ENCODE measurements at places on chromosomes 4 and X.
A peak's percentile ranks its signal among the peaks of the same experiment; 100 is the strongest.

DNA sequence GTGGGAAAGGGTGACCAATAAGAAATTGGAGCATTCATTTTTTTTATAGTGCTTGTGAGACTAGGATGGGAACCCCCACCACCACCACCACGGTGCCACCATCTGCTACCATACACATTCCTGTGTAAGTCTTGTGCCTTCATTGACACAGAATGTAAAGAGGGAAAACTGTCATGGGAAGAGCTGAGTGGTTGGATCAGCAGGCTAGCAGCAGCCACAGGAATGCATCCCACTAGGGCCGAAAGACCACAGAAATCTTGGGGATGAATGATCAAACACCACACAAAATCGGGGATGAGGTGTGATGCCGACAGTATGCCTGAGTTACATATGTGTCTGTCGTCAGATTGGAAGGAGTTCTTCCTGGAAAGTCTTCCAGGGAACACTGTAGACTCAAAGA, 69.2 kb downstream of the SRPX start:
- peak; percentile 14 for DNase-seq

DNA sequence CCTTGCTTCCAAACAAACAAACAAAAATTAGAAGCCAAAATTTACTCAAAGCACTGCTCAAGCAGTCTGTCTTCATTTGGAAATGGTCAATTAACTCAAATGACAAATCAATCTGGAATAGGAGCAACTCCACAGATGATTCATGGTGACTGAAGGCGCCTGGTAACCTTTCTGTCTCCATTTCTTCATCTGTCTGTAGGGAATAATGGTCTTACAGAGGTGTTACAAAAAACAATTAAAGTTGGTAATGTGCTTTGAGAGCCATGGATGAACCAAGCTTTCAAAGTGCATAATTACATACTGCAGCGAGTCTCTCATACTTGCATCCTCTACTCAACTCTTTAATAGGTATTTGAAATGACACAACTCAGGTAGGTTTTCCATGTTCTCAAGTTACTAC, 38.3 kb upstream of the STAG2 start:
- no peak for DNase-seq

- no peak for DNase-seq
Observed at GRCh38 chrX:139596068-139596467, 65.5 kb downstream of the F9 start.

- DNase-seq: no peak
Observed at GRCh38 chr4:59698041-59698440, 1502.1 kb upstream of the ADGRL3 start.

DNA sequence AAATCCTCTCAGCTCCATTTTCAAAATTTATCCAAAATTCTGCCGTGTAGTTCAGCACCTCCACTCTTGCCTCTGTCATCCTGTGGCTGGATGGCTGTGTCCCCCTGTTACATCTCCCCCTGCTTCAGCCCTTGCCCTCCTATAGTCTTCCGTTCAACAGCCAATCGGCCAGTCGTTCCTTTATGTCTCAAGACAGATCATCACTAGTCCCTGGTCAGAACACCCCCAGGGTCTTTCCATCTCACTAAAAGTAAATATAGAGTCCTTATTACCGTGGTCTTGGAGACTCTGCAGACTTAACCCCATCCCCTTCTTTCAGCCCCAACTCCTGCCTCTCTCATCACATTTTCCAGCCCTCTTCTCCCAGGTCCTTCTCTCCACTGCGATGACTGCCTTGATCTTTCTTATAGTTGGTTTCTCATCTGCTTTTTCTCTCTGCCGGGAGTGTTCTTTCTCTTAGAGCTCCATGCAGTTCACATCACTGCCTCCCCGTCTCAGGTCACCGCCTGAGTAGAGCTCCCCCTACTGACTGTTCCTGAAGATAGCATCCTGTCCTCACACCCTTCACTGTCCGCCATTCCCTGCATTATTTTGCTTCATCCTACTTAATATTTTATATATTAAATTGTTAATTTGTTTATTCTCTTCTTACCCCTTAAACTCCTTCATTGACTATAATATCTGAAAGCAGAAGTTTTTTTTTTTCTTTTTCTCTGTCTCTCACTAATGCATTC, 736.9 kb upstream of the MAGEB2 start:
- no peak for DNase-seq

GRCh38 chrX:71909956-71910355, 689 bp upstream of the NHSL2 start:
- no peak for DNase-seq

DNA sequence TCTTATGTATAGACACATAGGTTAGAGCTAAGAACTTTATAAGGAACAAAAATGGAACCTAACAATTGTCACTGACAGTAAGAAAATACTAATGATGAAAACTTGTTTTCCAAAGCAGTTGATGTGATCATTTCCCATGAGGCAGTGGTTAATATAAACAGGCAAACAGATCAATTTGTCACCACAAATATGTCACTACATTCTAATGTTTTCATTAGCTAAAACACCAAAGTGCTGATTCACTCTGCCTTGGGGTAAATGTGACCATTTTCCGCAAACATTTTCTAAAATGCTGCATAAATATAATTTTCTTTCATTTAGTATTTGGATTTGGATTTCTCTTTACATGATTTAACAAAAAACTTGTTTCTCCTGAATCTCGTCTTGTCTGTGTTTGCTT, 408.9 kb upstream of the CTSO start:
- no peak for DNase-seq

DNA sequence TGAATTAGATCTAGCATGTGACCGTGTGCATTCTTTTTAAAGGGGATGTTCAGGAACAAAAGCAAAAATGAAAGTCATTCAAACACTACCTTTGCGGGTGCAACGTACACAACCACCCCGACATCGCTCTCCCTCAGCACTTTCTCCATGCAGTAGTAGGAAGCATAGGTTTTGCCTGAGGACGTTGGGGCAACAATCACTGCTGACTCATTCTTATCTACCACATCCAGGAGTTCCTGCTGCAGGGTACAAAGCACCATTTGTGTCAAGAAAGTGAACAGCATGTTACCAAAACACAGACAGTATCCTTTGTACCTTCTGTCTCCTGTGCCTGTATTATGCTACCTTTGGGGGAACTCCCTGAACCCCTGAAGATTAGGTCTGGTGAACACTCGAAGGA, 58.6 kb downstream of the DDX60L start:
- DNase-seq: no peak

DNA sequence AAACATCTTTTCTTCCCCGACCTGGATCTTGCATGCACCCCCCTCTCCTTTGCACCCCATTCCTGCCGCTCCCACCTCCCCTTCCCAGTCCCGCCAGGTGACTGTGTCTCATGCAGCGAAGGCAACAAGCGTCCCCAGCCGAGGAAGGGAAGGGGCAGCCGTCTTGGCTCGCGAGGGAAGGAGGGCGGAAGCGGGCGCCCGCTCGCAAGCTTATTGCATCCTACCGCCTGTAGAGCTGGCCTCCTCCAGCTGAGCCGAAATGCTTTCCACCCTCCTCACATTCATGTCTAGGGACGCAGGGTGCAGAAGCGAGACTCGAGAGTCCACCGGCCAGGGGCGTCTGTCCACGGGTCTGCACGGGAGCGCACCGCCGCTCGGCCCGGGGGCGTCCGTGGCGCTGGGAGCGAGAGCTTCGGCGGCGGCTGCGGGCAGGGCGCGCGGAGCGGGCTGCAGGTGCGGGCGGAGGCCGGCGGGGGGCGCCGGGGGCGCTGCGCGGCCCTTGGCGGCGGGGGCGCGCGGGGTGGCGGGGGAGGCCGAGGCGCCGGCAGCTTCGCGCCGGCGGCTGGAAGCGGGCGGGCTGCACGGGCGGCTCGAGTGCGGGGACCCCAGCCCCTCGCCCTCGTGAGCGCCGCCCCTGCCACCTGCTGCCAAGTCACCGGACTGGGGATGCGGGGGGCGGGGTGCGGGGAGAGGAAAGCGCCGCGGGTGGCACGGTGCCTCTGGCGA, at the start of gene KCNIP4:
KCNIP4 (minus strand) TSS at position 426 of the 726 bp plus-strand sequence.
- no peak for DNase-seq

All from HS-27A (cell line).